Spinal cord (tissue), 10 donors: ENCODE measurements at places on chromosomes 7 and 10.

GRCh38 chr7:5139998-5140397, 50.0 kb upstream of the WIPI2 start:
- no peak overlapping the region for H3K4me3 ChIP-seq
- peaks cover 10% of the 10 kb centered on the region for H3K4me1 ChIP-seq

DNA sequence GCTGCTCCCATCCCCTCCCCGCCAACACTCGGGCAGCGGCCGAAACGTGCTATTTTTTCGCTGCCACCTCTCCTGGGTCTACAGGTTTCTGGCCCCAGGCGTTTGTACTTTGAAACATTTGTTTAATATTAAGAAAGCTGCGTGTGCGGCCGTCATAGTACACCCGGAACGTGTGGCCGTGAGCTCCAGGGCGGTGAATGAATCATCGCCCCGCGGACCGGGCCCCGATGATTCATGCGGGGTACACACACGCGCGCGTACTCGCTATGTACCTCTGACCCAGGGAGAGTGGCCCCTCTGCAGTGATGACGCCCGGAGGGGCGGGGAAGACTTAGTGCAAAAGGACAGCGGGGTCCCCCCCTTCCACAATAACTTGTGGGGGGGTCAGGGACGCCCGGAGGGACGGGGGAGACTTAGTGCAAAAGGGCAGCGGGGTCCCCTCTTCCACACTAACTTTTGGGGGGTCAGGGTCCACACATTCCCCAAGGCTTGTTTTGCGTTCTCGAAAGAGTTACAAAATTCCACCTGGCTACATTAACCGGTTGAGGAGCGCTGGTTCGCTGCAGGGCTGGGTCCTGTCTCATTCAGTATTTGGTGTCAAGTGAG, 56.5 kb upstream of the PCGF5 start:
- H3K27ac ChIP-seq: no peak overlapping the region
- peaks cover 14% of the 10 kb centered on the region for H3K4me1 ChIP-seq
- peak overlapping the region; percentile 66 for H3K4me3 ChIP-seq
- DNase-seq: no peak

DNA sequence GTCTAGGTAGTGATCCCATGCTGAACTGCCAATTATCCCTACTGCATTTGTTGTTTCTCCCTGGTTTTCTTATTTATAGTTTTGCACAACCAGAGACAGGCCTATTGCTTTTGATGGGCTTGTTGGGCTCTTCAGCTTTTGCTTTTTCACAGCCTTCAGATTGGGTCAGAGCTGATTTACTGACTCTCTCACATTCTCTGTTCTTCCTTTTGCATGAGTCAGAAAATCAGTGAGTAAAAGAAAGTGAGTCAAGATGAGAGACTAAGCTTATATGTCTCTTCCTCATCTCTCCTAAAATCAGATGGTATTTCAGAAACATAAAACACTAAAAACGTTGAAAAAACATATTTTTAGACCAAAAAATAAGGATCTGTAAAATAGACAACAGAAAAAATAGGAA, 1135.4 kb downstream of the XPNPEP1 start:
- H3K4me1 ChIP-seq: no peaks in the 10 kb centered on the region
- no peak for DNase-seq
- no peaks in the 10 kb centered on the region for H3K27me3 ChIP-seq
- H3K4me3 ChIP-seq: no peak overlapping the region
- no peak overlapping the region for H3K27ac ChIP-seq

- H3K27me3 ChIP-seq: peaks cover 2% of the 10 kb centered on the region
- H3K4me3 ChIP-seq: peak overlapping the region; percentile 52
- peaks cover 72% of the 10 kb centered on the region for H3K4me1 ChIP-seq
- no peak for DNase-seq
These were observed 1.7 kb downstream of the AEBP1 start for GRCh38 chr7:44105832-44106231.

- H3K4me3 ChIP-seq: no peak overlapping the region
- no peaks in the 10 kb centered on the region for H3K36me3 ChIP-seq
- no peaks in the 10 kb centered on the region for H3K4me1 ChIP-seq
- DNase-seq: no peak
These were observed 27.5 kb downstream of the LMBR1 start for GRCh38 chr7:156865493-156865892.

DNA sequence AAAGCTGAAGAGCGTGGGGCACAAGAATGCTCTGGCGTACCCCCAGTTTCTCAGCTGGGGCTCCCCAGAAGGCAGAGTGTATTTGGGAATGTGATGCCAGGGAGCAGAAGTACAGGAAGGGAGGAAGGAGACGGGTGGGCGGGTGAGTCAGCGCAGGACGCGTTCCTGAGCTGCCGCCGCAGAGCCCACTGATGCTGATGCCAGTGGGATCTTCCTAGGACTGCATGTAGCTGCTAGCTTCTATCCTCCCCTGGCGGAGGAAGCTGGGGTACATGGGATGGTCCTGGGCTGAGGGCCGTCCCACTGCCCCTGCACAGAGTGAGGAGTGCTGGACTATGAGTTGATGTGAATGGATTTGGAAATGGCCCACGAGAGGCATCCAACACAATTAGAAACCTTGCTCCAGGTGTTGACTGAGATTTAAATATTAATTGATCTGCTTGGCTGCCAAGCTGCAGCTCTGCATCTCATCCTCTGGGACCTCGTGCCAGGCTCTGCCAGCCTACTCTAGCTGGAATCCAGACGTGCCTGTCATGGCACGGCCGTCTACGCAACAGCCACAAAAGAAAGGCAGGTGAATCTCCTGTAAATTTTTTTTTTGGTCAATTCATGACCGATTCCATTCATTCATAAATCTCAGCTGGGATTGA, 66.2 kb upstream of the RHEB start:
- peaks cover 14% of the 10 kb centered on the region for H3K4me1 ChIP-seq
- peaks cover 6% of the 10 kb centered on the region for H3K36me3 ChIP-seq
- H3K4me3 ChIP-seq: no peak overlapping the region
- no peaks in the 10 kb centered on the region for H3K27me3 ChIP-seq
- no peak overlapping the region for H3K27ac ChIP-seq

- DNase-seq: no peak
- H3K27ac ChIP-seq: no peak overlapping the region
- H3K36me3 ChIP-seq: no peaks in the 10 kb centered on the region
- no peaks in the 10 kb centered on the region for H3K27me3 ChIP-seq
These were observed 370.6 kb downstream of the PARD3 start for GRCh38 chr10:34444223-34445183.

DNA sequence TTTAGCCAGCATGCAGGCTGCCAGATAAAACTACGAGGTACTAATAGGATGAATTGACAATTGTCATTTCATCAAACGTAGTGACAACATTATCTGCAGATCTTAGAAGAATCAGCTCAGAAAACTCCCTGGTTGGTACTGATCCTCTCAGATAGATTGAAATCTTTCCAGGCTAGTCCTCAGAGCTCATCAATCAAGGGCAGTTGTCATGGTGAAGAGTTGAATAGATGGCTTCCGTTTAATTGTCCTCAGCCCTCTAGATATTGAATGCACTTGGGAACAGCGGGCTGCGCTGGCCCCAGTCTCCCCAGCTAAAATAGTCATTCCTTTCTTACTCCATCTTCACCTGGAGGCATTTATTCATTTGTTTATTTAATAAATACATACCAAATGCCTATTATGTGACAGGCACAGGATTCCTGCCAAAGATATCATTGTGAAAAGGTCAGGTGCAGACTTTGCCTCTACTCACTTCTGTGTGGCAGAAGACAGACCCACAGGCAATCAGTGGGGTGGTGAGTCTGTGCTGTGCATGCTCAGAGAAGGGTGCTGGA, 1081.6 kb downstream of the TYW1 start:
- no peaks in the 10 kb centered on the region for H3K4me1 ChIP-seq
- H3K27me3 ChIP-seq: no peaks in the 10 kb centered on the region
- no peak overlapping the region for H3K27ac ChIP-seq
- no peak overlapping the region for H3K4me3 ChIP-seq
- H3K36me3 ChIP-seq: no peaks in the 10 kb centered on the region
- no peak for DNase-seq

GRCh38 chr10:56585447-56586171, 224.6 kb upstream of the ZWINT start:
- H3K27ac ChIP-seq: no peak overlapping the region
- no peaks in the 10 kb centered on the region for H3K27me3 ChIP-seq
- H3K4me3 ChIP-seq: no peak overlapping the region

DNA sequence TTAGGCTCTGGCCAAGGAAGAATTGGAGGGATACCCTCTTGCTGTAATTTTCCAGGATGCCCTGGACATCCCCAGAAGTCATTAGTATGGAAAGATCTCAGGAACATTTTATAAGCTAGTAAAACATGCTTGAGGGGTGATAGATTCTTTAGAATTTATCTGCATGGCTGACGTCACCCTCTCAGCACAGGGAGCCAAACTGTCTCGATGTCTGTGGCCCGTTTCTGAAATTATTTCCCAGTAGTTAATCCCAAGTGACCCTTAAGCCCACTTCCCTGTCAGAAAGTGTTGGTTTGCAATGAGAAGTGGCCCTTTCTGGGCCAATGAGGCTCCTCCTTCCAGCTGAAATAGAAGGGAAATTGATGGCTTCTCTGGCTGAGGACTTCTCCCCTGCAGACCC, 184.5 kb upstream of the BMPER start:
- peaks cover 2% of the 10 kb centered on the region for H3K36me3 ChIP-seq
- no peaks in the 10 kb centered on the region for H3K27me3 ChIP-seq
- no peak for DNase-seq
- no peak overlapping the region for H3K27ac ChIP-seq
- H3K4me1 ChIP-seq: peaks cover 13% of the 10 kb centered on the region
- no peak overlapping the region for H3K4me3 ChIP-seq

- H3K36me3 ChIP-seq: no peaks in the 10 kb centered on the region
- H3K27me3 ChIP-seq: no peaks in the 10 kb centered on the region
- H3K4me1 ChIP-seq: peaks cover 19% of the 10 kb centered on the region
- no peak overlapping the region for H3K4me3 ChIP-seq
These were observed 27.4 kb upstream of the PSAP start for GRCh38 chr10:71878327-71879034.

- no peak overlapping the region for H3K27ac ChIP-seq
- H3K4me1 ChIP-seq: no peaks in the 10 kb centered on the region
- H3K36me3 ChIP-seq: no peaks in the 10 kb centered on the region
- no peak overlapping the region for H3K4me3 ChIP-seq
These were observed 76.2 kb downstream of the PLCE1 start for GRCh38 chr10:94069884-94070283.

DNA sequence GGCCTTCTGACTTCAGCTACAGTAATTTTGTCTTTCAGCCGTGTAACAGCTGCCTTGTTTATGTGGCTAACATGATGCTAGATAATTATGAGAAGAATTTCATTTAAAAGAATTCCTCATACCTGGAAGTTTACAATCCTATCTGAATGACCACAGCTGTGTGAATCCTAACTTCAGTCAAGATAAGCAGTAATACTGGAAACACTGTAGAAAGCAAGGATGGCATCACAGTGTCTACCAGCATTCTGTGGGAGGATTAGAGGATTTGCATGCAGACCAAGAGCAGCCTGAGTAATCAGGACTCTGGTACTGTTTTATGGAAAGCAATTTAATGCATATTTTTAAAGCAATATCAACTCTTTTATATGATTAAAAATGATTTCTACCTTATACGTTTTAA, 282.4 kb downstream of the EXOC4 start:
- H3K27ac ChIP-seq: no peak overlapping the region
- no peak overlapping the region for H3K4me3 ChIP-seq
- no peaks in the 10 kb centered on the region for H3K27me3 ChIP-seq

DNA sequence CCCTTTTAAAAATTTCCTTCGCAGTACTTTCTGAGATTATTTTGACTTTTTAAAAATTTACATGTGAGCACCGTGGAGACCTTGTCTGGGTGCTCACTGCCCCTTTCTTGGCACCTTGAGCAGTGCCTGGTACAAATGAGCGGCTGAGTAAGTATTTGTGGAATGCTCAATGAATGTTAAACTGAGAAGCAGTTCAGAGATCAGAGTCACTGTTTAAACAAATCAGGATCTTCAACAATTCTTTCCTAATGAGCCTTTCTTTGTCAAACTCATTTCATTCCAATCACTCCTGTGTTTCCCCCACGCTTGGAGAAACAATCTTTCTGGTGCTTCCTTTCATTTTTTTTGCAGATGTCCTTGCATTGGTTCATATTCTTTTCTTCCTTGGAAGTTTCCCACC, 611.3 kb upstream of the GALNT17 start:
- no peaks in the 10 kb centered on the region for H3K4me1 ChIP-seq
- H3K27ac ChIP-seq: no peak overlapping the region
- no peak overlapping the region for H3K4me3 ChIP-seq
- no peaks in the 10 kb centered on the region for H3K36me3 ChIP-seq
- DNase-seq: no peak

- DNase-seq: no peak
- no peaks in the 10 kb centered on the region for H3K36me3 ChIP-seq
- no peak overlapping the region for H3K4me3 ChIP-seq
These were observed 33.9 kb upstream of the COBL start for GRCh38 chr7:51350546-51350896.

DNA sequence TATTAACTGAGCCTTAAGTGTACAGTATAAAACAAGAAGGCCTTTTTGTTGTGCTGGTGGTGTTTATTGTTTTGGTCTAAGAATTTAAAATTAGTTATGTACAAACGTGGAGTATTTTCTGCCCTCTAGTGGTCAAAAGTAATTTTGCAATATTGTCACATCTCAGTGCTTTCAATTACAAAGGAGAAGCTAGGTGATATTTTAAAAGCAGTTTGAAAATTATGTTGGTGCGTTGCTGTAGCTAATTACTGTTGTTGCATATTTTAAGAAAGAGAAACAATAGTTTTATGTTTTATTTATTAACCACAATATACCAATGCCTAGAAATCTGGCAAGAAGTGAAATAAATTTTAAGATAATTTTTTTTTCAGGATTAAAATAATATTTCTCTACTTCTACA, 11.4 kb downstream of the NPVF start:
- H3K4me1 ChIP-seq: peaks cover 3% of the 10 kb centered on the region
- no peak overlapping the region for H3K4me3 ChIP-seq
- no peak overlapping the region for H3K27ac ChIP-seq
- DNase-seq: peak; percentile 64
- no peaks in the 10 kb centered on the region for H3K36me3 ChIP-seq

GRCh38 chr10:126455036-126455765, 66.9 kb upstream of the ADAM12 start:
- no peak for DNase-seq
- no peaks in the 10 kb centered on the region for H3K36me3 ChIP-seq
- no peak overlapping the region for H3K4me3 ChIP-seq
- no peak overlapping the region for H3K27ac ChIP-seq
- H3K4me1 ChIP-seq: no peaks in the 10 kb centered on the region

DNA sequence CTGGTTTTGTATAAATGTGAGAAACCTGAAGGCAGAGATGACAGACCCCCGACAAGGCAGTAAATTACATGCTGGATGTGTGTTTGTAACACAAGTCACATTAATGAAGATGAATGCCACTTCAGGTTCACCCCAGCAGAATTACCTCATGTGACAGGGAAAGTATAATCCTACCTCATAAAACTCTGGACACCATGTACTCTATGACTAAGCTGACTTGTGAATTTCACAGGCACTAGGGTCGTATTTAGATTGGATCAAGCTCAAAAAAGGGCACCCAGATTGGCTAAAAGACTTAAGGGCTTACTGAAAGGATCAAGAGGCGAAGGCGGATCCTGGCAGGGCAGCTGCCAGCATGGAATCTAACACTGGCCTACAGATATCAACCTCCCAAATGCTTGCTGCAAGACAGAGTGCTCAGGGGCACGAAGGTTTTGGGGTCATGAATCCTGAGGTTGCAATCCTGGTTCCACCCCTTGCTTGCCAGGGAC, 161.4 kb downstream of the PIP4K2A start:
- H3K4me3 ChIP-seq: no peak overlapping the region
- H3K36me3 ChIP-seq: no peaks in the 10 kb centered on the region
- no peaks in the 10 kb centered on the region for H3K27me3 ChIP-seq
- no peak for DNase-seq

- DNase-seq: no peak
- H3K27ac ChIP-seq: no peak overlapping the region
- no peaks in the 10 kb centered on the region for H3K27me3 ChIP-seq
- H3K4me1 ChIP-seq: no peaks in the 10 kb centered on the region
- no peaks in the 10 kb centered on the region for H3K36me3 ChIP-seq
These were observed 868.0 kb downstream of the KCNMA1 start for GRCh38 chr10:76769582-76769981.
